ENCODE measurements at places on chromosomes 11 and 22.

GRCh38 chr11:102933627-102934026, 21.9 kb downstream of the MMP13 start:
- DNase-seq: no peak

DNA sequence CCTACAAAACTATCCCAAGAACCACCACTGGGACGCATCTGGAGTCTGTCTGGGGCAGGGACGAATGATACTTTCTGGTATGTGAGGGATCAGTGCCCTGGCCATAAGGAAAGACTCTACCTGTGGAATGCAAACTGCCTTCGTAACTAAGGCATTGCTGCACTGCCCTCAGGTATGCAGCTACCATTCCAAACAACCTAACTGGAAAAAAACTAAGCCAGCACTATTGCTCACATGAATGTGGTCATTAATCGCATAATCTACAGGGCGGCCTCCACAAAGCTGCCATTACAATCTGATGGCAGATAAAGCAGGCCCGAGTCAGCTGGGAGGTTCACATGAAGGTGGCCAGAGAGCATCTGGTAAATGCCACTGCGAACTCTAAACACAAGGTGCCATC, 3.9 kb downstream of the PACSIN2 start:
- no peak for DNase-seq

DNA sequence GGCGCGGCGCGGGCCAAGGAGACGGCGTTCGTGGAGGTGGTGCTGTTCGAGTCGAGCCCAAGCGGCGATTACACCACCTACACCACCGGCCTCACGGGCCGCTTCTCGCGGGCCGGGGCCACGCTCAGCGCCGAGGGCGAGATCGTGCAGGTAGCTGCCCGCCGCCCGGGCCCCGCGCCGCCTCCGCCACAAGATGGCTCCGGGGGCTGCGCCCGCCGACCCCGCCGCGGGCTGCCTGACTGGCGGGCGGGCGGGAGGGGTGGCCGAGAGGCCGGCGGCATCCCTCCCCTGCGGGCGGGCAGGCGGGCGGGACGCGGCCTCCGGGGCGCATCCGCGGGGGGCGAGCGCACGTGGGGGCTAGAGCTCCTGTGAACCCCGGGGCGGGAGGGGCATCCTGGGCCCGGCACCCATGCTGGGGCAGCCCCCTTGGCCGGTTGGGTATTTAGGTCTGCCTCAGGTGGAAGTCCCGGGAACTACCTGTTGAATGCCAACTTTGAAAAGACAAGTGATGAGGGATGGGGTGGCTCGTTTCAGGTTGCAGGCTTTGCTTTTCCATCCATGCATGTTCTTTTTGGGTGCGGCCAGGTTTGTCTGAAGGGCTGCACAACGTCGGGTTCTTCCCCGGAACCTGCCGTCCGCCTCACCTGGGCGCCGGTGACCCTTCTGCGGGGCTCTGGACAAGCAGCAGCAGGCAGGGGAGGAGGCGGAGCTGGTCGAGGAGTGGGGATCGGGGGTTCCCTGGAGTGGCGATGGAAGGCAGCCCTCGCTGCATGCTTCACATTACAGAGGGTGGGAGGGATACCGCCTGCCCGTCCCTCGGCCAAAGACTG, 760 bp downstream of the ZNRF3 start:
- peak; percentile 60 for DNase-seq

- no peak for DNase-seq
These were observed at the start of gene SAA1 for GRCh38 chr11:18265949-18266348. Gene SAA1 (plus strand): TSS chr11:18266264. CDS start chr11:18266888, 624 bp downstream.

GRCh38 chr11:120168960-120169681, 31.2 kb upstream of the TRIM29 start:
- DNase-seq: peak; percentile 76

GRCh38 chr11:1438967-1439330, 47.6 kb downstream of the MOB2 start:
- DNase-seq: no peak

DNA sequence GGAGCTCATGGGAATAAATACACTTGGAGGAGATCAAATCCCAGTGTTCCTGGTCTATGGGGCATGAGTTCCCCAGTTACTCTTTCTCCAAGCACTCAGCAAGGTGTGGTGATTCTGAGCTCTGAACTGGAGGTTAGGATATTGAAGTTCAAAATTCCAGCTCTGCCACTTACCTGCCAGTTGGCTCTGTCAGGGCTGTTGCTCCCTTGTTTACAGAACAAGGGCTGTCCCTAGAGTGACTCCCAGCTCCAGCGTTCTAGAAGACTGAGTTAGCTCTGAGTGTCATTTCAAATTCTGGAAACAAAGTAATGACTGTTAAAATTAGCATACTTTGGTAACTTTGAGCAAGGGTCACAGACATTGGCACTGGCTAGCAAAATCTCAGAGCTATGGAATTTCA, 69.7 kb upstream of the ZBED5 start:
- no peak for DNase-seq

DNA sequence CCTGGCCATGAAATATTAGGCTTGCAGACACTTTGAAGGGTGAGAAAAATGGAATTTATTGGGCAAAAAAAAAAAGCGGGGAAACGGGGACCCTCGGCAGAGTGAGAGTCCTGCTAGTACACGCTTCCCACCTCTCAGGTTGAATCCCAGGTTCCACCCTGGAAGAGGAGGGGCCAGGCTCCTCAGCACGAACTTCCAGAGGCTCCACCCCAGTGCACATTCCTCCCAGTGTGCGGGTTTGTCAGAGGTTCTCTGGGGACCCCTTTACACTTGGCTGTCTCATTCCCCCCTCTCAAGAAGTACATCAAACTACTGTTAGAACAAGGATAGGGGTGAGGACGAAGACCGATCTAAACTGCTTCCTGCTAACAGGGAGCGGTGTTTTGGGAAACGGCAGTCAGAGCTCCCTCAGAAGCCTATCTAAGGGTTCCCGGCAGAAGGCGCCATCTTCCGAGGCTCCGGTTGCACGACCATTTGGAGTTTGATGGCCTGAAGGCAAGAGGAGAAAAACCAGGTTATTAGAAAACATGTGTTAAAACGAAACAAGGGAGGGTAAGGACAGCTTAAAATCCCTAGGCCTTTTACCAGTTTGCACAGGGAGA, 27.5 kb downstream of the FOLR3 start:
- DNase-seq: no peak

- DNase-seq: no peak
These were observed 164.6 kb downstream of the ETS1 start for GRCh38 chr11:128422576-128423370.
